ENCODE measurements at places on chromosomes 6 and 20. TPM values are rescaled to one million over a fixed set of nuclear protein-coding genes. Genes with fewer than 3 reads are reported as not detected.

Gene PARD6B
- total RNA-seq: 4.2 TPM

DNA sequence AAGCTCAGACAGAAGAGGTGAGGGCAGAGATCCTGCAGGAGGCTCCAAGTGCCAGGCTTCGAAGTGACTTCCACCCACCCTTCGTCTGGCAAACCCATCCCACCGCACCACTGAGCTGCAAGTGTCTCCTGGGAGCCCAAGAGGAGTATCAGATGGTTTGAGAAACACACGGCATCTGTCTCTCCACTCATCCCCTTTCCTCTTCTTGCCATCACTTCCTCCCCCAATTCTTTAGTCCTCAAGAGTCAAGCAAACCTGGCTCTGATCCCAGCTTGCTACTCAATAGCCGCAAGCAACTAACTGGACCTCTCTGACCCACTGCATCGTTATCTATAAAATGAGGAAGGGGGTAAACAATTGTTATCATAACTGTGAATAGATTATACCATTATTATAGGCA, 142.1 kb downstream of the BMP7 start:
- DNase-seq: no peak

Gene SOX18
- 19.0 TPM for total RNA-seq

DNA sequence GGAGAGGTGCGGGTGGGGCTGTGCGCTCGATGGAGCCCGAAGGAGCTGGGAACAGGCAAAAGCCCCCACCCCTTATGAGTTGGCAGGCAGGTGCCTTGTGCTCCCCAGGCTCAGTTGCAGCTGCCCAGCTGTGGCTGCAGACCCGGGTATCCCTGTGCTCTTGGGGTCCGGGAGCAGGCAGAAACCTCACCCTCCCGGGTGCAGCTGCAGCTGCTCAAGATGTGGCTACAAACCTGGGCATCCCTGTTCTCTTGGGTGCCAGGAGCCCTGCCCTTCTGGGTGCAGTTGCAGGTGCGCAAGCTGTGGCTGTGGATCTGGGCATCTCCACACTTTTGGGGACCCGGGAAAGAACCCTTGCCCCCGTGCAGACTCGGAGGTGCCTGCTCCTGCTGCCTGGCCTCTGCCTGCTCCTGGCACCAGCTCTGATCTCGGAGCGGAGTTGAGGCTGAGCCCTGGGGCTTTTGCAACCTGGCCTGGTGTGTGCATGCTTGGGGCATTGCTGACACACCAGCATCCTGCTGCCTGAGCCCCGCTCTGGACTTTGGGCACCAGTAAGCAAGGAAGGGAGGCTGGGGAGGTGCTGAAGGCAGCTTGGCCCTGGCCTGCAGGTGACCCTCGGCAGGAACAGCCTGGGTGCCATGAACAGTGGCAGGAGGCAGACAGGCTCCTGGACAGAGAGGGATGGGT, 21.6 kb downstream of the OR2J3 start:
- no peak for DNase-seq

GRCh38 chr20:42461965-42462593, 727.6 kb downstream of the PTPRT start:
- no peak for DNase-seq
